Liver (tissue), 10 donors: ENCODE measurements at places on chromosomes 13 and 19.
A peak's percentile ranks its signal among the peaks of the same experiment; 100 is the strongest.

DNA sequence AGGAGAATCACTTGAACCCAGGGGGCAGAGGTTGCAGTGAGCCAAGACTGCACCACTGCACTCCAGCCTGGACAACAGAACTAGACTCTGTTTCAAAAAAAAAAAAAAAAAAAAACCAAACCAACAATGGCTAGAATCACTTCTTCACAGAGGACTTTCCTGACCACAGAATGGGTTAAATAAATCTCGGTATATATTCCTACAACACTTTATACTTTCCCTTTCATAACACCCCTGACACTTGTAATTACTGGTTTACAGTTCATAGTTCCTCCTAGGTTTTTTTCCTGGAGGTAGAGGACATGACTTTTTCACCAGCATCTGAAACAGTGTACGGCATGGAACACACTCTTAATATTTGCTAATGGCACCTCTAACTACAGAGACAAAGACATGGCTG is 31.4 kb downstream of the ZDHHC20 start:
- no peak for DNase-seq

GRCh38 chr13:109126891-109127641 is 497.7 kb downstream of the MYO16 start:
- no peak for DNase-seq

DNA sequence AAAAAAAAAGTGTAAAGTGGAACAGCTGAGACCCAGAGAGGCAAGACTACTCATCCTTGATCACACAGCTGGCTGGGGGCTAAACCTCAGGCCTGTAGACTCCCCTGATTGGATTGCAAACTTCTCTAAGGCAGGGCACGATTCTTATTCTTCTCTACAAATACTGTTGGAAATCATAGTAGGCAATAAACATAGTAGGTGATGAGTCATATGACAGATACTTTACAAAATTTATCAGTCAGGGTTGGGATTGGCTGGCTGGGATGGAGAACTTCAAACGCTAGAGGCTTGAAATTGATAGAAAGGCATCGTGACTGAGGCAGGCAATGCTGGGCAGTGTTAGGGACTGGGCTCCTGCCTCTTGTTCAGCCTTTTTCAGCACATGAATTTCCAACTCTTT is 5.9 kb upstream of the MATK start:
- no peak for DNase-seq

- DNase-seq = no peak
These were observed 2.7 kb downstream of the ARGLU1 start for GRCh38 chr13:106565127-106565775.

DNA sequence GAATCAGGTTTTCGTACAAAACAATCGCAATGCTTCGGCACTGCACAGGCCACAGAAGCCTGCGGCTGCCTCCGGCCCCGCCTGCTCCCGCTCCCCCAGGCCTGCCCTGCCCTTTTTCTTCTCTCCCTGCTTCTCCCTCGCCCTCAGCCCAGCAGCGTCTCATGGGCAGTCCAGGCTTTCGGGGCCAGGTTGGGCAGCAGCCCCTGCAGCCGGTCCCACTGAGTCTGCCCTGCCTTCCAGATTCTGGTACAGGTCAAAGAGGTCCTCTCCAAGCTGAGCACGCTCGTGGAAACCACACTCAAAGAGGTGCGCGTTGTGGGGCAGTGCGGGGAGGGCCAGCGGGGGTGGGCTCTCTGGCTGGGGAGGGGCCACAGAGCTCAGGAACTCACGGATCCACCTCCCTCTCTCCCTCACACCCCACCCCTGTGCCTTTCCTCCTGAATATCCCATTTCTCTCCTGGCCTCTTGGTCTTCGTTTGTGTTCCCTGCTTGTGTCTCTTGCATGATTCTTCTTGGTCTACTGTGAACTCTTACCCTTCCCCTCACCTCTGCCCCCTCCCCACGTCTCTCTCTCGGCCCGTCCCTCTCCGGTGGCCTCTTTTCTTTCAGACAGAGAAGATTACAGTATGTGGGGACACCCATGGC is 30.1 kb downstream of the CCDC8 start:
- DNase-seq = no peak

DNA sequence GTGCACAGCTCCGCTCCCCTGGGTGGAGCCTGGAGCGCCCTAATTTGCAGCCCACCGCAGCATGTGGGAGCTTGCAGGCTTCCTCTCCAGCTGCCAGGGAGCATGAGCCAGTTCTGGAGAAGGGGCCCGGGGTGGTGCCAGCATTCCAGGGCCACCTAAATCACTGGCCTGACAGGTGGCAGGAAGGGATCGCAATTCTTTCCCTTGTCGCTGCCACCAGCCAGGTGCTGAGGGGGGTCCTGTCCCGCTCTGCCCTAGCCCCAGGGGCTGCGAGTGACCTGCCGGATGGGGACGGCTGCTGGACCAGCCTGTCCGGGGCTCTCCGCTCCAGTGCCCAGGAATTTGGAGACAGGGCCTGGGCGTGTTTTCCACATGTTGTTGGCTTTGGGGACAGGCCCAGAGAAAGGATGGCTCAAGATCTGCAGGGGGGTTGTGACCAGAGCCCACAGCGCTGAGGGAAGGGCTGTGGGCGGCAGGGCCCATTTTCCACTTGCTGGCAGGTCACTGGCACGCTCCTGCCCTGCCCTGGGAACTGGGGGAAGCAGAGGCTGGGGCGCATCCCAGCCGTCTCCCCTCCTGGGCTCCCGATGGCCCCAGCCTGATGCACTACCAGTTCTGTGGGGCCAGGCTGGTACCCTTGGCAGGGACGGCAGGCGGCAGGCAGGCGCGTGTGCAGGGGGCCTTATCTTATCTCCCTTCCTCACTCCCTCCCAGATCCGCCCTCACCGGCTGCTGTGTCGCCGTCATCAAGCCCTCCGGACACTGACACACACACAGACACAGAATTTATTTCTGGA is 9.5 kb downstream of the NDUFA11 start:
- DNase-seq = peak; percentile 68

GRCh38 chr13:92461402-92461801 is 765.2 kb upstream of the GPC6 start:
- no peak for DNase-seq

GRCh38 chr13:20991741-20992520 is 69.5 kb downstream of the LATS2 start:
- DNase-seq = no peak

DNA sequence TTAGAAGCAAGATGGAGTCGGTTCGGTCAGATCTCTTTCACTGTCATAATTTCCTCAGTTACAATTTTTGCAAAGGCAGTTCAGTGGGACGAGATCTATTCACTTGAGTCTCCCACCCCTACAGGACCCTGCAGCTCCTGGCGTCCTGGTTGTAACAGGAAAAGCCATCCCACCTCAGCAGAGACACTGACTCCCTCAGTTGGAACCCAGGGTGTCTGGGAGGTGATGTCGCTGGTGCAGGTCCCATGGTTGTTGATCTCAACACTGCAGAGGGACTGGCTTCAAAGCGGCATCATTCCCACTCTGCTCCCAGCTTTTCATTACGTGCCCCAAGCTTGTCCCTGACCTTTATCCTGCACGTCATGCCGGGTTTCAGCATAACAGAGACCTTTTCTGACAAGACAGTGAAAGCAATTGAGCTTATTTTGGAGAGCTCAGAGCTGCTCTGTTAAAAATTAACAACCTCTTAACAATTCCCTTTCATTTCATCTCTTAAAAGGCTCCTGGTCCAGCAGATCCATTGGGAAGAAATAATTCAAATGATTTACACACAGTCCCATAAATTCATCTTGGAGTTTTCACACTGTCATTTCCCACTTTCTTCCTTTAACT is 17.6 kb upstream of the COG3 start:
- DNase-seq = peak; percentile 44

- no peak for DNase-seq
These were observed 51.3 kb downstream of the TEX29 start for GRCh38 chr13:111371720-111372119.

DNA sequence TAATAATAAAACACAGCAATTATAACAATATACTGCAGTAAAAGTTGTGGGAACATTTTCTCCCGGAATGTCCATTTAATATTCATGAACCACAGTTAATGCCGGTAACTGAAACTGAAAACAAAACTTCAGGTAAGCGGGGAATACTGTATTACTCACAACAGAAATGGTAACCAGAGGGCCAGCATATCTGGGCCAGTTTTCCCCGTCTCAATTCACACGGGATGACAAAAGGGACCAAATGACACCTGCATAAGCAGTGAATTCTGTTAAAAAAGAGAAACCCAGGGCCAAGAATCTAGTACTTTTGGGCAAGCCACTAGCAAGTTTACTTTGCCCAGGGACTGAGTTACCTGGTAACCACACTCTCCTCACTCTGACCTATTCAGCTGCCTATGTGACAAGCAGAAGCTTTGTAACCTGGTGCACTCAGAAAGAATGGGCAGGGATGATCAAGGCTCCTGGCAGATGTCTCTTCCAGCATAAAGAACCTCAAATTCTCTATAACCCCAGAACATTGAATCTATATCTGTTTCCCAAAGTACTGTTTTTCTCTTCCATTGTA is 1171.2 kb downstream of the DIAPH3 start:
- DNase-seq = no peak

GRCh38 chr13:107927557-107927956 is 287.8 kb downstream of the LIG4 start:
- no peak for DNase-seq

- DNase-seq = no peak
These were observed 18.1 kb upstream of the GTF3A start for GRCh38 chr13:27406178-27406939.

- no peak for DNase-seq
These were observed 182.8 kb upstream of the TSHZ3 start for GRCh38 chr19:31532034-31532433.

GRCh38 chr13:46327246-46327645 is 59.8 kb downstream of the RUBCNL start:
- DNase-seq = no peak

GRCh38 chr13:33153421-33154404 is 131.8 kb downstream of the STARD13 start:
- DNase-seq = no peak

DNA sequence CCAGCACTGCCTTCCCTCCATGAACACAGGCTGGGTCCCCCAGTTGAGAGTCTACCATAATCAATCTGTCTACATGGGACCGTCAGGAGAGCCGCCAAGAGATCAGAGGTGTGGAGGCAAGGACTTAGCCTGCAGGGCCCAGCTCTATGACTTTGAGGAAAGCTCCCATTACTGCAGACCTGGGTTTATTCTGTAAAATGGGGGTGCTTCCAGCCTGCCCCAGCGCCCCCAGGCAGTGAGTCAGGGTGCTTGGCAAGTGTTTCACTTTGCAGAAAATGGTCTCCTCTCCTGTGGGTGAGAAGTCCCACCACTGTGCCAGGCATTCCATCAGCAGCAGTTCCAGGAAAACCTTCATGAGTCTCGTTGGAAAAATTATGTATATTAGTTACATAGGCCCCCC is 75.5 kb upstream of the VSTM2B start:
- no peak for DNase-seq

DNA sequence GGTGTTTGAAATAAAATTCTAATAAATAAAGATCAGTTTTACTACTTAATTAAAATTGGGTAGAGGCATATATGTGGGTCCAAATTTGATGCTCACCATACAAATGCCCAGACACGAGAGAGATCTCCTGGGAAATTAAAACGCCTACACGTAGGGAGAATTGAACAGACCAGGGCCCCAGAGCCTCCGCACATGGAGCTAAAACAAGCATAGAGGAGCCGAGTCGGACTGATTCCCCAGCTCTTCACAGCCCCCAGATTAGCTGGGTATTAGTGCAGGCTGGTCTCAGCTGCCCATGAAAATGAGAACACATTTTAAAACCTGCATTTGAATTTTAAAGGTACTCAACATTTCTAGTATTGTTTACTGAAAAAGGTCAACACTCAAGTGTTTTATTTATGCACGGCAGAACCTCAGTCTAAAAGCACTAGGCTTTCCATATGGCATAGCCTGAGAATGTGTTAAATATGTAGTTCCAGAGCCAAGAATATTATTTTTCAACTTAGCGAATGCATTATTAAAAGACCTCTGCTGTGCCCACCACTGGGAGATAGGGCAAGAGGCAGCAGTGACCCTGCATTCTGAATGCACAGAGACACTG is 344.8 kb downstream of the ENOX1 start:
- no peak for DNase-seq

DNA sequence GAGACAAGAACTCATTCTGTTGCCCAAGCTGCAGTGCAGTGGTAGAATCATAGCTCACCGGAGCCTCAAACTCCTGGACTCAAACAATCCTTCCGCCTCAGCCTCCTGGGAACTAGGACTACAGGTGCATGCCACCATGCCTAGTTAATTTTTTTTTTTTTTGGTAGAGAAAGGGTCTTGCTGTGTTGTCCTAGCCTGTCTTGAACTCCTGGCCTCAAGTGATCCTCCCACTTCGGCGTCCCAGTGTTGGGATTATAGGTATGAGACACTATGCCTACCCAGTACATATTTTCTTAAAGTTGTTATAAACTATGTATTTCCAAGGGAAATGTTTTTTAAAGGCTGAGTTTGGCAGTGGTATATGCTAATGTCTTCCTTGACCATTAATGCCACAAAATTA is 412.6 kb downstream of the KLF12 start:
- DNase-seq = no peak

- no peak for DNase-seq
These were observed 26.4 kb downstream of the GRTP1 start for GRCh38 chr13:113337556-113337955.

DNA sequence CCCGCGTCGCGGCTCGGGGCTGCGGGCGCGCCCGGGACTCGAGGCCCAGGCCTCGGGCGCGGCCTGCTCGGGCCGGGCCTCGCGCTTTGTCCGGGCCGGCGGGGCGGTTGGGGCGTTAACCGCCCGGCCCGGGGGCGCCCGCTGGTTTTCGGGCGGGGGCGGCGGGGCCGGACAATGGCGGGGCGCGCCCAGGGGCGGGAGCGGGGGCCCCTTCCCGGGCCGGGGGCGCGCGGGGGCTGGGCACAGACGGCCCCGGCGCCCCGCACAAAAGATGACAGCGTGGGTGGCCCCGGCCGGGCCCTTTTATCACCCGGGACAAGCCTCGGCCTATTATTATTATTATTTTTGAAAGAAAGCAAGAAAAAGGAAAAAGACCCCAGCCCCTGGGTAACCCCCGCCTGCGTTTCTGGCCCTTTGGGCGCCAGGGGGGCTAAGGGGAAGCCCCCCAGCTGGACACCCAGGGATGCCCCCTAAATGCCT is 419 bp downstream of the KDM4B start:
- no peak for DNase-seq

GRCh38 chr13:40932252-40932651 is 86.9 kb downstream of the ELF1 start:
- DNase-seq = no peak

DNA sequence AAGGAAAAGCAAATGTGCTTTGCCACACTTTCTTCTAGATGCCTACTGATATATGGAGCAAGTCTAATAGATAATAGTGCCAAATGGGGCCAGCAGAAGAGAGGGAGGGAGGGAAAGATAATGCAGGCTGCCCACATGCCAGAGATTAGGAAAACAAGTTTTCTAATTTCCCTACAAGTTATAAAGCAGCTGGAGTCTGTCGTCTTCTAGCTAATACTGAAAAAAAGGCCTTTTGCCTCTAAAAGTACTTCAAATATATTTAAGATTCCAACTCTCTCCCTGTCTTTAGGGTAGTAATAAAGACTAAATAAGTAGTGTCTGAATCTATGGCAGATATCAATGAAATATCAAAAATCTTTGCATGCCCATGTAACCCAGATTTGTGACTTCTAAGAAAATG is 632.0 kb upstream of the MIR17HG start:
- DNase-seq = no peak
